ENCODE measurements at places on chromosomes 5 and 9. TPM values are rescaled to one million over a fixed set of nuclear protein-coding genes. Genes with fewer than 3 reads are reported as not detected.

Gene GABRA6
- not detected for total RNA-seq

Gene GGTA1
- total RNA-seq, result not detected

Gene SEPTIN8
- total RNA-seq, result 38.1 TPM

Gene IDNK
- 5.1 TPM for total RNA-seq

Gene INSL6
- not detected for total RNA-seq

Gene ZNF608
- 37.5 TPM for total RNA-seq

Gene SCGB3A2
- not detected for total RNA-seq

Gene CCDC192
- total RNA-seq, result not detected

Gene PCDHA1
- not detected for total RNA-seq

DNA sequence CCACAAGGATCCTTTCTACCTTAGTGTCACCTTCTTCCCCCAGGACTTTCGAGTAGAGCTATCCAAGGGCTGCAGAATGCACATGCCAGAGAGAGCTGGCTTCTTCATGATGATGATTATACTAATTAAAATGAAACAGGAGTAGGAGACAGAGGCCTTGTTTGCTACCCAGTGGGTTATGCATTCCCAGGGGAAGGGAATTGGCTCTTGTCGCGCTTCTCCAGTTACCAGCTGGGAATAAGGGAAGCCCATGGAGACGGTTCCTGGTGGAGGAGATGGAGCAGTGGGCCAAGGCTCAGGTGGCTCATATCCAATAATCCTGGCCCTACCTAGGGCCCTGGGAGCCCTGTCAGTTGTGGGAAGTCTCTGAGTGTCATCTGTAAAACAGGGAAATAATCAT is 65.1 kb downstream of the WWC1 start:
- no peak for DNase-seq

- DNase-seq, result no peak
Observed at GRCh38 chr9:136939996-136940525, 4.5 kb downstream of the FBXW5 start.

DNA sequence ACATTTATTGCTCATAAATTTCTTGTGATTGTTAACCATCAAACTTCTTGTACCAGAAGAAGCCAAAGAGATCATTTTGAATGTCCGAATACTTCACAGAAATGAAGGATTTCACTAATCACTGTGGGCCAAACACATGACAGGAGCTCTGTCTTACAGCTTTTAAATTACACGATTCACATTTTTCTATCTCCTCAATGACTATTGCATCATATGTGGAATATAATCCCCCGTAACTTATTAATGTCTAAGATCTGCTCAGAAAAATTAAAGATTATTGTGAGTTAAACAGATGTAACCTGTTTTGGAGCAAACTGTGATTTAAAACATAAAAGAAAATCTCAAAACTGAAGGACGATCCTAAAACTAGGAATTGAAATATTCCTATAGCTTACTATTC is 645.2 kb upstream of the COX7C start:
- DNase-seq, result no peak

DNA sequence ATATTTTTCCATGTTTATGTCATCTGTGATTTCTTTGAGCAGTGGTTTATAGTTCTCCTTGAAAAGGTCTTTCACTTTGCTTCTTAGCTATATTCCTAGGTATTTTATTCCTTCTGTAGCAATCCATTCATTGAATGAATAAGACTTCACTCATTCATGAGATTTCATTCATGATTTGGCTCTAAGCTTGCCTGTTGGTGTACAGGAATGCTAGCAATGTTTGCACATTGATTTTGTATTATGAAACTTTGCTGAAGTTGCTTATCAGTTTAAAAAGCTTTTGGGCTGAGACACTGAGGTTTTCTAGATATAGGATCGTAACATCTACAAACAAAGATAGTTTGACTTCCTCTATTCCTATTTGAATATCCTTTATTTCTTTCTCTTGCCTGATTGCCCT is 15.9 kb downstream of the RLN2 start:
- no peak for DNase-seq

DNA sequence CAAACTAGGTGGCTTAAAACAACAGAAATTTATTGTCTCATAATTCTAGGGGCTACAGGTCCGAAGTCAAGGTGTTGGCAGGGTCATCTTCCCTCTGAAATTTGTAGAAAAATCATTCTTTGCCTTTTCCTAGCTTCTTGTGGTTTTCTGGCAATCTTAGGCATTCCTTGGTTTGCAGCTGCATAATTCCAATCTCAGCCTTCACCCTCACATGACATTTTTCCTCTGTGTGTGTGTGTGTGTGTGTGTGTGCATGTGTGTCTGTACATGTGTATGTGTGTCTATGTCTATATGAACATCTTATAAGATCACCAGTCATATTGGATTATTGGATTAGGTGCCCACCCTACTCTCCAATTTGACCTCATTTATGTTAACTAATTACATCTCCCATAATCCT is 330.6 kb downstream of the CHSY3 start:
- no peak for DNase-seq

- DNase-seq, result no peak
Observed at GRCh38 chr5:133523013-133523658, 89.2 kb downstream of the FSTL4 start.

- peak; percentile 12 for DNase-seq
Observed at GRCh38 chr9:31140316-31140715, 1244.1 kb upstream of the ACO1 start.

GRCh38 chr5:113527746-113528145 is 14.3 kb downstream of the YTHDC2 start:
- no peak for DNase-seq

- no peak for DNase-seq
Observed at GRCh38 chr5:62521319-62521718, 57.3 kb upstream of the LRRC70 start.

DNA sequence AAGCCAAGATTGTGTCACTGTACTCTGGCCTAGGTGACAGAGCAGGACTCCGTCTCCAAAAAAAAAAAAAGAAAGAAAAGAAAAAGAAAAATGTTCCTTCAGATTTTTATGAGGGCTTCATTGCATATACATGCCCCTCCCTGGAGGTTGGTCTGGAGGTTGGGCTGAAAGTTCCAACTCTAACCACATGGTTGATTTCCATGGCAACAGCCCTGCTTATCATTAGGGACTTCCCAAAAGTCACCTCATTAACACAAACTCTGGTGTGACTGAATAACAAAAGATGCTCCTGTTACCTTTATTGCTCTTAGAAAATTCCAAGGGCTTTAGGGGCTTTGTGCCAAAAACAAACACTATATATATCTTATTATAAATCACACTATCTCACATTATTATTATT is 113.8 kb downstream of the TMC1 start:
- DNase-seq, result no peak

DNA sequence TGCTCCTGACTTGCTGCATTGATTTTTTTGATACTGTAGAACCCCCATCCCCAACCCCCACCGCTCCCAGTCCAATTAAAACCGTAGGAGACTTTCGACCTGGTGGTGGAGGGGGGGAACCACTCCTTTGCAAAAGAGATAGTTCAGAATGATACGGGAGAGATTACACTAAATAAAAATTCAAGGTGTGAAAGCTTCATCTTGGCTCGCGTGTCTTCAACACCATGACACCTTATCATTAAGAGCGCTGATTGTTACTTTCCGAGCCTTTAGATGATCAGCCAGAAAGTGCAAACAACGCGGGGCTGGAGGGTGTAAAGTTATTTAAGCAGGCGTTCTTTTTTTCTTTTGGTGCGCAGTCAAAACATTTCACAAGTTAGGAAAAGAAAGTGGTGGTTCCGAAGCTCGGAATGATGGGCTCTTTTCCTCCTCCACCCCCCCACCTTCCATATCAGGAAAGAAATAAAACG is 1.3 kb upstream of the ZNF462 start:
- no peak for DNase-seq

Measured in epithelial cell of proximal tubule (primary cell).